ENCODE measurements at places on chromosomes 4 and X. TPM values are rescaled to one million over a fixed set of nuclear protein-coding genes. Genes with fewer than 3 reads are reported as not detected.

DNA sequence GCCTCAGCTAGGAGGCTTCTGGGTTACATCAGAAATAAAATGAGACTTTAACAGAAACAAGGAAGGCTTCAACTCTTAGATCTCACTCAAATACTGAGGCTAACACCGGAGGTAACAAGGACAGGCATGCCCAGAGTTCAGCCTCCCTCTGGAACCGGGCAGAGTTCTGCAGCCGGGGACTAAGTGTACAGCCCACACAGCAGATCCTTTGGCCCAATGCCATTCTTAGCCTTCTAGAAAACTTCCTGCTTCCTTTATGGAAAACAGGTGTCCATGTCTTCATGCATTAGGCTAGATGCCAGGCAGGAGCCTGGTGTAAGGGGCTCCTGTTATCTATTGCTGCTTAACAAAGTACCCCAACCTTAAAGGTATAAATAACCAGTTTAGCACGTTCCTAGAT is 369.7 kb downstream of the BCOR start:
- DNase-seq = no peak

GRCh38 chr4:38943343-38943742 is 75.7 kb downstream of the FAM114A1 start:
- DNase-seq = no peak

- DNase-seq = no peak
Observed at GRCh38 chr4:40340030-40340429, 4.9 kb downstream of the CHRNA9 start.

DNA sequence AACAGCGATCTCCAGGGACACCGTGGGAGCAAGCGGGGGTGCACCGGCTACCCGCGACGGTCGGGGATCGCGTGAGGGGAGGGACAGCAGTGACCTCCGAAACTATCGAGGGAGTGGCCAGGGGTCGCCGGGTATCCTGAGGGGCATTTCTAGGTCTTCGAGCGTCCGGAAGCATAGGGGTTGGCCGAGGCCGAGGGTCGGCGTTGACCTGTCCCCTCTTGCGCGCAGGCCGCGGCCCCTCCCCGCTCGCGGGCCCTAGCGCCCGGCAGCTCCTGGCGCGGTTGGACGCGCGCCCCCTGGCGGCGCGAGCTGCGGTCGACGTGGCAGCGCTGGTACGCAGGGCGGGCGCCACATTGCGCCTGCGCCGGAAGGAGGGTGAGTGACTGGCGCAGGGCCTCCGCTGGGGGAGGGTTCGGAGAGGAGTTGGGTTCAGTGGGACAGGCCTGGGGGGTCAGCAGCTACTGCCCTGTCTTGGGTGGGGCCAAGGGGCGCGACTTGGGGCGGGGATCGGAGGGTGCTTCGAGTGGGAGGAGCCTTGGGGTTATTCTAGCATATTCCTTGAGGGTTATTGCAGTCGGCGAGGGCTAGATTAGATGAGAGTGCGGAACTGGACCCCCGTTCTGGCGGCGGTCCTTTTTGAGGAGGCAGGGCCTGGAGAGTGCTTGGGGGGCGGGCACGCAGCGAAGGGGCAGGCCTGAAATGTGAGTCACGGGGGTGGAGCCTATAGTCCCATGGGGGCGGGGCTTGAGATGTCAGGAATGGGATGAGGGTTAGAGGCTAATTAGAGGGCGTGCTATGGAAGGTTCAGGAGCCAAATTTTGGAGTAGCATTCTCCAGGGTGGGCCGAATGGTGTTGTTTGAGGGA is 1.2 kb downstream of the MAGIX start:
- peak; percentile 79 for DNase-seq

DNA sequence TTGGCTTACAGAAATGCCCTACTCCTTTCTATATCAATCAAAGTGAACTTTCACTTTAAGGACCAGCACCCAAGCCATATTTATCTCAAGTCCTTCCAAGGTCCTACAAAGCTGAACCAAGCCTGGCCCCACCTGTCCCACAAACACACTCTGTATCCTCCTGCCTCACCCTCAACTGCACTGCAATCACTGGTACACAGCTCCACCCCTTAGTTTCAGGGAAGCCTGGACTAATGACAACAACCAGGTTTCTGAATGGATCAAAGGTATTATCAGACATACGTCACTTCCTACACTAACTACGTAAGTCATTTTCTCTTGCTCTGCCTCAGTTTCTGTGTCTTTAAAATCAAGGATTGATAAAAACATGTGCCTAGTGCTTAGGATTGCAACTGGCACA is 205.6 kb upstream of the HS3ST1 start:
- DNase-seq = no peak

GRCh38 chr4:180280076-180280475 is 1963.1 kb upstream of the TENM3 start:
- no peak for DNase-seq

- peak; percentile 88 for DNase-seq
Observed at GRCh38 chrX:15674841-15675489, 10.4 kb upstream of the CLTRN start.

GRCh38 chr4:188245651-188246050 is 106.4 kb downstream of the TRIML1 start:
- DNase-seq = no peak

- no peak for DNase-seq
Observed at GRCh38 chr4:140046016-140046415, 108.0 kb downstream of the MAML3 start.

GRCh38 chr4:37667197-37668100 is 18.7 kb downstream of the RELL1 start:
- DNase-seq = no peak

- peak; percentile 19 for DNase-seq
Observed at GRCh38 chr4:27684610-27685011, 824.0 kb downstream of the STIM2 start.

DNA sequence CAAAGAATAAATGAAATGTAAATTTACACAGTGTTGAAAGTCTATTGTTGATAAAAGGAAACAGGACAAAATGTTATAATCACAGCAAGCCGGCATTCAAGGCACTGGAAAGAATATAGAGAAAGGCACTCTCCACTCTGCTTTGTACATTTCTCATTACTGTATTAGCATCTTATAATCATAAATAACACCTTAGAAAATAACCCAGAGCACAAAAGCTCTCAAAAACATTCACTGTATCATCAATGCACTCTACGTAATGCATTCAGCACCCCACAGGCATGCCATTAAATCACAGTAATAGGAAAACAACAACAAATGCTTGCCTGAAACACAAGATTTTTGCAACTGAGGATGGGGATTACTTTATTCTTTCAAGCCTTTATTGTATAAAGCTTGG is 75.3 kb upstream of the TRPC3 start:
- no peak for DNase-seq

- no peak for DNase-seq
Observed at GRCh38 chr4:159983082-159983481, 880.2 kb downstream of the RAPGEF2 start.

CITED1 gene
- total RNA-seq = not detected

KCND1 gene
- total RNA-seq = 2.9 TPM

NXF3 gene
- total RNA-seq = not detected

COL25A1 gene
- total RNA-seq = not detected

PHKA1 gene
- 0.87 TPM for total RNA-seq

STK26 gene
- total RNA-seq = 59.9 TPM
